ENCODE measurements at places on chromosomes 2 and 18.

DNA sequence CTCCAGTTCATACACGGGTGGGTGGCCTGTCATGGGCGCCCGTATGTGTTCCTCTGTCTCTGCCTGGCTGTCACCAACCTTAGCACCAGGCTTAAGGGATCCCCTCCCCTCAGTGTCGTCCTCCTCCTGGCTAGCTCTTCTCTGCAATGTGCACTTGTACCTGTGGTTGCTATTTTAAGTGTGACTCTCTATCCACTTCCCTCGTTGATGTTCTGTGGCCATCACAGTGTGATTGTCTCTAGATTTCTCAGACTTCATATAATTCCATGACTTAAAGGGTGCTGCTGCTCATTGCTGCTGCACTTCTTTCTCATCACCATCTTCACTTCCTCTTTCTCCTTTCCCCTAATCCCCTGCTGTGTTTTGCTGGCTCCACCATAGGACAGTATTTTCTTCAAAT is 143.4 kb downstream of the EML6 start:
- no peak for ATAC-seq

DNA sequence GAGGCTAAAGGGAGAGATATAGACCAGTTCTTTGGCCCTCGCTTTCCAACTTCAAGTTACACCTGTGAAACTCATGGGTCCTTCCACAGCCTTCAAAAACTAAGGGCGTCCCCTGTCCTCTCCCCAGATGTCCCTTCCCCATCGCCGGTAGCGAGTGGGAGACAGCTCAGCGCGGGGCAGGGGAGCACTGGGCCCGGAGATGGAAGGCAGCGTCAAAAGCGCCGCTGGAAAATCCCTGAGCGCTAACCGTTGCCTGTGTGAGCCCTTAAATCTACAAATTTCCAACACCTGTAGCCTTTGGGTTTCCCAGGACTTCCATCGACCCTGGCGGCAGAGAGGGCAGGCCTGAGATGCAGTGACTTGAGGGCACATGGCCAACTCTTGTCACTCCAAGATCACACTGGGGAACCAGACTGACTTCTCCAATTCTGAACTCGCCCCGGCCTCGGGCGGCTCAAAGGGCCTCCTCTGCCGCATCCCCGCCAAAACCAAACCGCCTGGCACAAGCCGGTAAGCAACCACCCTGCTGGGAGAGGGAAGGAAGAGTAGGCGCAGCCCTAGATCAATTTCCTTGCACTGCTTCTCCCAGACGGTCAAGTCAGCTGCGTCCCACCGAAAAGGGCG is 879 bp upstream of the EPAS1 start:
- peak; percentile 0 for ATAC-seq

GRCh38 chr18:13973061-13973575 is 57.8 kb upstream of the MC2R start:
- no peak for ATAC-seq

- no peak for ATAC-seq
These were observed 33.7 kb downstream of the SETBP1 start for GRCh38 chr18:44714376-44714775.

DNA sequence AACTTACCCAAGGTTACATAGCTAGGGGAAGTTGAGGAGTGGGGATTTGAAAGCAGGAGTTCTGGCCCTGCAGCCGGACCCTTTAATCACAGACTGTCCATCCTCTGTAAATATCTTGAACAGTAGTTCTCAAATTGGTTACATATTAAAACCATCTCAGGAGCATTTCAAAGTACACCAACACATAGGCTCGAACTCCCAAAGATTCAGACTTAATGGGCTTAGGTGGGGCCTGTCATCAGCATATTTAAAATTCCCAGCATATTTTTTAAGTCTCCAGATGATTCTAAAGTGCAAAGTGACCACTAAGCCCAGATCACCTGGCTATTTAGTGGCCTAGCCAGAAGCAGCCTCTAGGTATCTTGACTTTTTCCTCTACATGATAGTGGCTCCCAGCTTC is 192.2 kb downstream of the ZNF385B start:
- ATAC-seq, result no peak

GRCh38 chr2:172249986-172250385 is 147.3 kb upstream of the DLX2 start:
- peak; percentile 24 for ATAC-seq

DNA sequence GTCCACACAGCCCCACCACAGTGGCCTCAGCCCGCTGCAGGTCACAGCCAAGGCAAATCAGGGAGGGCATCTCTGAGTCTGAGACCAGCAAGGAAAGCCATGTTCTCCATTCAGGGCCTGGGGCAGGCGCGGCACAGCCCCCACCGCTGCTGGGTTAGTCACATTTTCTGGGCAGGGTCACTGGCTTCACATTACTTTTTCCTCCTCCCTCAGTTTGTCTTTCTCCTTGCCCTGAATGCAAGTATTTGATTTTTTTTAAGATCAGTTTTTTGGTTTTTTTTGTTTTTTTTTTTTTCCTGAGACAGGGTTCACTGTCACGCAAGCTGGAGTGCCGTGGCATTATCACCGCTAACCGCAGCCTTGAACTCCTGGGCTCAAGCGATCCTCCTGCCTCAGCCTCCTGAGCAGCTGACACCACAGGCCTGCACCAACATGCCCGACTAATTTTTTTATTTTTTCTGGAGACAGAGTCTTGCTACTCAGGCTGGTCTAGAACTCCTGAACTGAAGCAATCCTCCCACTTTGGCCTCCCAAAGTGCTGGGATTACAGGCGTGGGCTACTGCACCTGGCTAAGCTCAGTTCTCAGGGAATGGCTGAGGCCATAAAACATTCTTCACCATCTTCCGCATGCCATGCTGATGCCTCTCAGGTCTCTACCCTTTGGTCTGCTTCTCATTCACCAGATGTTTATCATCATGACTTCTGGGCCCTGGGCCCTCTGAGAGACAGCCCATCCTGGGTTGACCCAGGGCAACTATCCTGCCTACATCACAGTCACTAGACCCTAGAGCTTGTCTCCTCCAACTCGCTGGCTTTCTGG is 628 bp upstream of the CAPG start:
- no peak for ATAC-seq

- no peak for ATAC-seq
These were observed 369.2 kb downstream of the GALNT13 start for GRCh38 chr2:154240921-154241379.

GRCh38 chr2:150271952-150272802 is 215.3 kb downstream of the RND3 start:
- ATAC-seq, result peak; percentile 99

GRCh38 chr2:132977812-132978529 is 308.0 kb upstream of the LYPD1 start:
- ATAC-seq, result peak; percentile 32

- ATAC-seq, result no peak
These were observed 166.7 kb upstream of the ZNF521 start for GRCh38 chr18:25518716-25519053.

DNA sequence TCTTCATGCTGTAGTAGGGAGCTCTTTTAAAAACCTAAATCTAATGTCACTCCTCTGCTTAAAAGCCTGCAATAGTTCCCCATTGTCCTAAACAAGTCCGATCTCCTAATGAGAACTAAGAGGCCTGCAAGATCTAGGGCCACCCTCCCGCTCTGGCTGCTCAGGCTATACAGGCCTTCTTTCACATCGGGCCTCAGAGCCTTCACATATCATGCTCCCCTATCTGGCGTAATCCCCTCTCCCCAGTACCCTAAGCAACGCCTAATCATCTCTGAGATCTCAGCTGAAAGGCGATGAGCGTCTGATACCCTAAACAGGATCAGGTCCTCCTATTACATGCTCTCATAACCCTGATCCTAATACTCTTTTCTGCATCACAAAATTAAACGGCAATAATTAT is 1.9 kb downstream of the MAP4K3 start:
- no peak for ATAC-seq

Data from SK-N-SH treated with all-trans-retinoic acid at 6 μM for 48 hours (cell line).